GM03348 (cell line): ENCODE measurements at places on chromosomes 11 and 22.
A peak's percentile ranks its signal among the peaks of the same experiment; 100 is the strongest.

- DNase-seq = no peak
These were observed 2.4 kb upstream of the ALDH3B1 start for GRCh38 chr11:68007498-68008380.

GRCh38 chr11:10625281-10625981, 57.0 kb upstream of the LYVE1 start:
- DNase-seq = no peak

GRCh38 chr11:77201370-77201769, 73.3 kb downstream of the MYO7A start:
- no peak for DNase-seq

DNA sequence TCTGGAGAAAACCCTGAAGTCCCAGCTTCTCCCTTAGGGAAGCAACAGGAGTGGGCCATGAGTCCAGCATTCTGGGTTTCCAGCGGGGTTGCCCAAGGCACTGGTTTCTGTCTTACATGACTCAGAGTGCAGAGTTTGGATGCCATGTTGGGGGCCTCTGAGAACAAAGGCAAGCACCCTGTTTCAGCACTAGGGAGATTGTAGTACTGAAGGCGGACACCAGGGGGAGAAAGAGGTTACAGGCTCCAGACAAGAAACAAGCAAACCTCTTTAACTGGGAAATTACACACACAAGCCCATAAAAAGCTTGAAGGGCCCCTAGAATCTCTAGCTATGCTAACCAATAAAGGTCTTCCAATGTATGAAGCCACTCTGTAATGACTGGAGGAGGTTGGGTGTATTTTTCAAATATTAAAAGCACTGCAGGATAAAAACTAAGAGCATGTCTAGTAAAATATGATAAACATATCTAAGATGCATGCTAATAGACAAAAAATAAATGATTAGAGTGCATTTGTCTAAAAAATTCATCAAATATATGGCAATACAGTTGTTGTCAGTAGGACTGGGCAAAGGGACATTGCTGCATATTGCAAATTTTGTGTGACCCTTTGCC, 7.1 kb downstream of the MS4A6E start:
- DNase-seq = peak; percentile 61
